ENCODE measurements at places on chromosomes 11 and 22. TPM values are rescaled to one million over a fixed set of nuclear protein-coding genes. Genes with fewer than 3 reads are reported as not detected.

Gene TSKU
- 16.7 TPM for total RNA-seq

Gene ANKK1
- total RNA-seq, result not detected

Gene GGTLC3
- total RNA-seq, result not detected

Gene HEPN1
- total RNA-seq, result not detected

Gene NPAS4
- total RNA-seq, result not detected

DNA sequence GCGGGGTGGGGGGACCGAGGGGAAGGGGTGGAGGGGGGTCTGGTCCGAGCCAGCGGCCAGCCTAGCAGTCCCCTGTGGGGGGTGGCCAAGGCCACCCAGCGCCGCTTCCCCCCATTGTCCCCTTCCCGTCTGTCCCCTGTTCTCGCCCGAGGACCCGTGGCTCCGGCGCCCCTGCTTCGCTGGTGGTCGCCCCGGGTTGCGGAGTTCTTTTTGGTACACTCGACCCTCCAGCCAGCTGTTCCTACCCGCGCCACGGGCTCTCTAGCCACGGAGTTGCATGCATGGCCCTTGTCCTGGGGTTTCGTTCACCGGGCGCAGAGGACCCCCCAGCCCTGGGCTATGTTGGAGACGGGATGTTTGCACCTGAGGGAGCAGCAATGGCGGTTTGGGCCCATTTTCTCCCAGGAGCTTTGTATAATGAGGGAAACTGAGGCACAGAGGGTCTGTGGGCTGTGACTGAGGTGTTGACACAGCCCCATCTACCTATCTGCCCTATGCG is 489 bp downstream of the RNF214 start:
- DNase-seq, result peak; percentile 64

DNA sequence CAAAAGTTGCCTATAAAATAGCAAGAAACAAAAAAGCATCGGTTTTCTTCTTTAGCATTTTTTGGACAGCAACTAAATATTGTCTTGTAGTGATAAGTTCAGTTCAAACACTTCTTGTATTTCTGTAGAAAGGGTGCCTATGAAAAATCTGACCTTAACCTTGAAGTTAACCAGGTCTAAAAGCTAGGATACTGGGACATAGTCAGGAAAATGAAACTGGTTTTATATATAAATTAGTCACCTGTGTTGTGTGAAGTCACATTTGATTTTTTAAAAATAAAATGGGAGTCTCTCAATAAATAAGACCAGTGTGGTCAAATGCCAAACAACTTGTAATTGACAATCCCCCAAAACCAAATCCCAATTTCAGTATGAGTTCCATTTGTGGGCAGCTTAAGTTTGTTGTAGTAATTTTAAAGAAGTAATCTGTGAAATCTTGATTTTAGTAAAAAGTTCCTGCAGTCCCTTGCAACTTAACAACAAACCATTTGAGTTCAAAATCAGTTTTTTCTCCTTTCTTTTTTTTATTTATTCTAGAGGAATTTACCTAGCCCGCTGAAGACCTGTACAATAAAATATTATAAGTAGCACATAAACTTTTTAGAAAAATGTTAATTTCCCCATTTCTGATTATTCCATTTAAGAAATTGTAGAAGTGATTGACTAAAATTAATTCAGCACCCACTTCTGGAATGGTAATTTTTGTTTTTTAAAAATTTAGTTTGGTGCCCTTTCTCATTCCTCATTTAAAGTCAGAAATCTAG is 84.5 kb upstream of the PPARA start:
- no peak for DNase-seq

DNA sequence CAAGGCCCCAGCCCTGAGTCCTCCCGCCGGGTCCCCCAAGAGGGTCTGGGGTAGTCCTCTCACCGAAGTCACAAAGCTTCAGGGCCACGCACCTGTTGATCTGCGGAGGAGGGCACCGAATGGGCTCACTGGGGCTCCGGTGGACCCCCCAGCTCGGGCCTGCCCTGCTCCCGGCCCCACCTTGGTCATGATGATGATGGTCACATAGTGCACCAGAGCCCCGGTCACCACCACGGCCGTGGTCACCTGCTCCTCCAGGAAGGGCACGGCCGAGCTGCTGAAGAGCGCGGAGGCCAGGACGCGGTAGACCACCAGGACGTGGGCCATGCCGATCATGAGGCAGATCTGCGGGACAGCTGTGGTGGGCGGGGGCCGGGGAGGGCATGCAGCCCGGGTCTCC is 13.5 kb upstream of the SIGIRR start:
- DNase-seq, result no peak

DNA sequence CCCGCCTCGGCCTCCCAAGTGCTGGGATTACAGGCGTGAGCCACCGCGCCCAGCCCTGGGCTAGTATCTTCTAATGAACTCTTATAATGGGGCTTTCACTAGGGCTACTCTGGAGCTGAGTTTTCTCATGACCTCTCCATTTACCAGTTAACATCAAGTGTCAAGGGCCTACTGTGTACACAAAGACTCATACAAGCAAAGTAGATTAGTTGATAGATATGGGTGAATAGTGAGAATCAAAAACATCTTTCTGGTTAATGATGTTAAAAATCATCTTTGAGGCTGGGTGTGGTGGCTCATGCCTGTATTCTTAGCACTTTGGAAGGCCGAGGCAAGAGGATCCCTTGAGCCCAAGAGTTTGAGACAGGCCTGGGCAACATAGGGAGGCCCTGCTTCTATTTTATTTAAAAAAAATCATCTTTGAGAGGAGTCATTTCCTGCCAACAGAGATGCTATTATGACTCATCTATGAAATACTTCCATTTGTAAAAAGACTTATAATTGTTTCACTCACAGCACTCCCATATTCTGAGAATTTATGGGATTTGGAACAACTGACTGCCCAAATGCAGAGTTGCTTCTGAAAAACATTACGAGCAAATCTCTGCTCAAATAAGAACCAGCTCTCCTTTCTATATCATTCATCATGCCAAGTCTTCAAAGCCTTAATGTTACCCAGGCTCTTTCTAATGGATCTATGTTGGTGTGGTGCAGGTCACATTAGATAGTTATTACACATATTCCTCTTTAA is 57.0 kb downstream of the GDPD4 start:
- no peak for DNase-seq

DNA sequence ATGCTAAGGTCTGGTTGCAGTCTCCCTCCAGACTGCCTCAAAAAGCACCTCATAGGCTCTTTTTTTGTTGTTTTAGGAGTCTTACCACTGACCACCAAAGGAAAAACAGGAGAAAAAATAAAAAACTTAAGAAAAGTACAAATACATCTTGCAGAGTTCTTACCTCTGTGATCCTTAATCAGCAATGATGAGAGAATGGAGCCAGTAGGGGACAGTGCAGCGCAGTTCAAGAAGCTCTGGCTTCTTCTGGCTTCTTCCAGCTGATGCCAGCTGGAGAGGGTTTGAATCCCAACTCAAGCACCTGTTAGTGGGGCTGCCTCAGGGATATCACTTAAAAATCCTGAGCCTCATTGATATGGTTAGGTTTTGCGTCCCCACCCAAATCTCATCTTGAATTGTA is 223.3 kb upstream of the ISX start:
- DNase-seq, result no peak

GRCh38 chr11:75174781-75175370 is 24.0 kb downstream of the SLCO2B1 start:
- DNase-seq, result peak; percentile 58

- no peak for DNase-seq
Measured at GRCh38 chr11:78429660-78430059, 12.0 kb upstream of the GAB2 start.

GRCh38 chr11:66289548-66290329 is 796 bp upstream of the YIF1A start:
- DNase-seq, result peak; percentile 72

DNA sequence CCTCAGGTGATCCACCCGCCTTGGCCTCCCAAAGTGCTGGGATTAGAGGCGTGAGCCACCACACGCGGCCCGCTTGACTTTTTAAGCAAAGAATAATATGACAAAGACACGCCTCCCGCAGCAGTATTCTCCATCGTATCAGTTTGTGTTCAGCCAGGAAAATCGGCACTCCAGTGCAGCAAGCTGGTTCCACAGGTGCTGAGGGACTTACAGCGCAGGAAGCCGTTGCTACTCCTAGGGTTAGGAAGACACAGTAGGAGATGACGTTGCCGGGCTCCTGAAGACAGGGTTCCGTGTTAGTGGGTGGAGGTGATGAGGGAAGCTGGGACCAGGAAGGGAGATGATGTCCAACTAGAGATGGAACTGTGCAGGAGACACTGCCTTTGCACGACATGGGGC is 65.8 kb upstream of the CECR2 start:
- no peak for DNase-seq

- DNase-seq, result no peak
Measured at GRCh38 chr22:30481711-30482110, 9.9 kb upstream of the SEC14L3 start.

DNA sequence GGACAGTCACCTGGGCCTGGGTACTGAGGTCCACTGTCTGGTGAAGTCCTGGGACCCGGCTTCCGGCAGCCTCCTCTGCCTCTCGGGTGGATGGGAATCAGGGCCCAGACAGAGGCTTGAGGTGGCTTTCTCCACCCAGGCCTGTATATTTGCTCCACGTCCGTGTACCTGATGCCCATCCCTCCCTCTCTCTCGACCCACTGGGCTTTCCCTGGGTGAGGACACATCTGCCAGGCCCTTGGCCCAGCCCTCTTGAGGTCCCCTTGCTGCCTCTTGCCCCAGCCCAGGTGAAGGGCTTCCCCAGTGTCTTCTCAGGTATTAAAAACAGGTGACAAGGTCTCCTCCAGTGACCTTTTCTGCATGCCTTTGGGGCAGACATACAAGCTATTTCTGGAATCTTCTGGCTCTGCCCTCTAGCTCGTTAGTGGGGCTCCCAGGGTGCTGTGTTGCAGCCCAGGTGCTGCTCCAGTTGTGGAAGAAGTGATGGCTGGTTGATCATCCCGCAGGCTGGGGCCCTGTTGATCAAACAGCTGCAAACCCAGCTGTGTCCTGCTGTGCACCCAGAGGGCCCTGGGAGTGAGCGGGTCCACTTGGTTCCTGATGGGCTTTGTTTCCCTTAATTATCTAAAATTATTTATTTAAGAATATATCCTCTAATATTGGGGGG is 25.5 kb upstream of the ACR start:
- no peak for DNase-seq

DNA sequence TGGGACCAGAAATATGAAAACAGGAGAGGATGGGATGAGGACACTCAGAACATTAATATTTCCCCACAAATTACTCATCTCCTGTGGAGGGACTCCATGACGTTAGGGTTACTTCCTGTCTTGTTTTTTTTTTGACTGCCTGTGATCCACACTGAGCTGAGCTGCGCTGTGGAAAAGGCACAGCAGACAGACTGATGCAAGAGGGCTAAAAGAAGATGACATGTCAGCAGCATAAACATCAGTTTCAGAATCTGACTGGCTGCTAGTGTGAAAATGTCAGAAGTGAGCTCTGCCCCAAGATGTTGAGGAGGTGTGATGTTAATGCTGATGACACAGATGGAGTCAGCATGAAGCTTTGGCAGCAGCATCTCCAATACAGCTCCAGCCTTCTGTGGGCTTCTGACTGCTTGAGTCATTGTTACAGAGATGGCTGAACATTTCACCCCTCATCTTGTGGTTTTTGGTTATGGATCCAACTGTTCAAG is 286.8 kb downstream of the BLID start:
- peak; percentile 29 for DNase-seq

DNA sequence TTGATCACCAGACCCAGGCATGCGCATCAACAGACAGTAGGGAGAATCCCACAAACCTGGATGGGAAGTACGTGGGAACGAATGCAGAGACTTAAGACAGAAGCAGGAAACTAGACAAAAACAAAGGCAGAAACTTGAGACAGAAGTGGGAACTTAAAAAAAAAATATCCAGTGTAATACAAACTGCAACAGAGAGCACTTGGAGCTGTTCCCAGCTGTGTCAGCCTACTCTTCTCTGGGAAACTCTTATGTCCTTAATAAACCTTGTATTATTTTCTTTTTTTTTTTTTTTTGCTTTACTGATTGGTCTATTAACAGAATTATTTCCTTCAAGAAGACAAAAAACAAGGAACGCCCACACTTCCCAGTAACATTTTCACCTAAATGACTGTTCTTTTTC is 1818.1 kb upstream of the RAG2 start:
- DNase-seq, result no peak

DNA sequence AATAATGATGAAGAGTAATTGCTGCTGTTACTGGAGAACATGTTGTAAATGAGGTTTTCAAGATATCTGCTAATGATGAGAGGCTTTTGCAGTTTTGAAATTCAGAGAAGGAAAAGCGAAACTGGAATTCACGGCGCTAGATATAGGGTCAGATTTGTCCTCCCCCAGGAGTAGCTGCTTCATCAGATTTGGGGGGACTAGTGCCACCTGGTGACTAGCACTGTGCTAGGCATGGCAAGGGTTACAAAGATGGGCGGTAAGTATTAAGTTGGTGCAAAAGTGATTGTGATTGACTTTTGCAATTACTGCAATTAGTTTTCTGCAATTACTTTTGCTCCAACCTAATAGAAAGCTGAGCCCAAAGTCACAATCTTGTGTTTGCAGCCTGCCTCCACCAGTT is 879.9 kb upstream of the TENM4 start:
- DNase-seq, result no peak

GRCh38 chr11:132234878-132235277 is 864.5 kb downstream of the NTM start:
- DNase-seq, result no peak

GRCh38 chr22:47091921-47092700 is 329.7 kb downstream of the TBC1D22A start:
- DNase-seq, result no peak

- DNase-seq, result no peak
Measured at GRCh38 chr22:30333707-30334087, 7.0 kb upstream of the TBC1D10A start.

GRCh38 chr11:86863476-86863875 is 63.1 kb downstream of the PRSS23 start:
- no peak for DNase-seq
